ENCODE measurements at places on chromosomes 5 and 9.

GRCh38 chr9:76161106-76161505 lies 233.1 kb downstream of the RFK start:
- no peak for DNase-seq

DNA sequence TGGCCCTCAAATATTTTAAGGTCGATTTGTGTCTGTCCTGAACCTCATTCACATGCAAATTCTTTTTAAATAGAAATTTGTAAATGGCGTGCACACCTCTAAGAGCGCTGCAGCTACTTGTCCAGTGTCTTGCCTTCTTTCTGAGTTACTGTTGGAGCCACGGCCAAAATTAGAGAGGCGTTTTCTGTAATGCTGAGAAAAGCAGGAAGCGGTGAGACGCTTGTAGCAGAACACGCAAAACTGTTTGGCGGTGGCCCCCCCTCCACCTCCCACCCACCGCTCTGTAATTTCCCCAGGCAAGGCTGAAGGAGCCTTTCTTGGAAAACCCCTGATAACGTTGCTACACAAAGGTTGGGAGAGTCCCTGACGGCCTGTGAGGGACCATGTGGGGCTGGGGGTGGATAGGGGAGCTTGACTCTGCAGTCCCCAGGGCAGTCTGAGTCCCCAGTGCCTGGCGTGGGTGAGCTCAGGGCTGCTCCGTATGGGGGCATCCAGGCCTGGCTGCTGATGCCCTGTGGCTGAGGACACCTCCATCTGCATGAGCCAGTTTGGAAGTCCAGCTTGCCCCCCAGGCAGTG lies 96.5 kb downstream of the GADD45G start:
- DNase-seq: no peak

DNA sequence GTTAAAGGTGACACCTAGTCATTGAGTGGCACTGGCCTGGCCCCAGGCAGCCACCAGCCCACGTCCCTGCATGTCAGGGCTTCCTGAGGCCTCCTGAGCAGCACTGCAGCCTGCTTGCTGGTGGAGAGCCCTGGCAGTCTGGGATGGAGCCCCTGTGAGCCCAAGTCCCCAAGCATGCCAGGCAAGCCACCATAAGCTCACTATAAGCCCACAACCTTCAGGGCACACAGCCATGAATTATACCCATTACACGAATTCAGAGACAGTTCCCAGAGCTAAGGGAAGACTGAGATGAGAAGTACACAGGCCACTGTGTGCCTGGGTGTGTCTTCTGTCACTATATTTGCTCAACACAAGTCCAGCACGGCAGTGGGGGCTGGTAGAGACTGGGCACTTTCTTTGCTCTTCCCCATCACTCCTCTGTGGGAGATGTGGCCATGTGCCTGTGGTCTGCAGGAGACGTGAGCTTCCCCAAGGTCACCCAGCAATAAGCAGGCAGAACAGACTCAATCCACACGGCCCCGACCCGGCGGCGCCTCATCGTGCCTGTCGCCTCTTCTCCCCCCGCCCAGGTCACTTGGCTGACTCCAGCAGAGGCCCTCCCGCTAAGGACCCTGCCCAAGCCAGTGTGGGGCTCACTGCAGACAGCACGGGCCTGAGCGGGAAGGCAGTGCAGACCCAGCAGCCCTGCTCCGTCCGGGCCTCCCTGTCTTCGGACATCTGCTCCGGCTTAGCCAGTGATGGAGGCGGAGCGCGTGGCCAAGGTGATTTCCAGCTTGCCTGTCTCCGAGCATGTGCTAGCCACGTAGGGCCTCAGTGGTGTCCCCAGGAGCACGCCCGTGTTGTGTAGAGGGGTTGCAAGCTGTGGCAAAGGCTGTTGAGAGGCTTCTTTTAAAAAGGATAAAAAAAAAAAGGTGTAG lies 114.8 kb downstream of the WNK2 start:
- no peak for DNase-seq

DNA sequence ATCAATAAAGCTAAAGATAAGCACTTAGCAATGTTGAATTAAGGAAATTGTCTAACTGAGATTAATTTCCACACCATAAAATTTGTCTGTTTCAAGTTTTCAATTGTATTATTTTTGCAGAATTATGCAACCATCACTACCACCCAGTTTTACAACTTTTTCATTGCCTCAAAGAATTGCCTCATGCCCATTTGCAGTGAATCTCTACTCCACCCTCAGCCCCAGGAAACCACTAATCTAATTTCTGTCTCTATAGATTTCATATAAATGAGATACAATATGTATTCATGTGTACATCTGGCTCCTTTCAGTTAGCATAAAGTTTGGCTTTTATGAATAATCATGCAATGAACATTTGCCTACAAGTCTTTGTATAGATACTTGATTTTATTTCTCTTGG lies 72.9 kb downstream of the PTCD2 start:
- DNase-seq: no peak

GRCh38 chr9:120423812-120424211 lies 156.2 kb downstream of the CDK5RAP2 start:
- DNase-seq: no peak

GRCh38 chr5:42889311-42889933 lies 77.7 kb upstream of the SELENOP start:
- DNase-seq: peak; percentile 92
